LHCN-M2 (cell line): ENCODE measurements at places on chromosomes 3 and 15.

GRCh38 chr3:194354315-194354714 is 3.2 kb upstream of the CPN2 start:
- no peak for DNase-seq

GRCh38 chr15:94691169-94691568 is 459.8 kb downstream of the MCTP2 start:
- DNase-seq: no peak

DNA sequence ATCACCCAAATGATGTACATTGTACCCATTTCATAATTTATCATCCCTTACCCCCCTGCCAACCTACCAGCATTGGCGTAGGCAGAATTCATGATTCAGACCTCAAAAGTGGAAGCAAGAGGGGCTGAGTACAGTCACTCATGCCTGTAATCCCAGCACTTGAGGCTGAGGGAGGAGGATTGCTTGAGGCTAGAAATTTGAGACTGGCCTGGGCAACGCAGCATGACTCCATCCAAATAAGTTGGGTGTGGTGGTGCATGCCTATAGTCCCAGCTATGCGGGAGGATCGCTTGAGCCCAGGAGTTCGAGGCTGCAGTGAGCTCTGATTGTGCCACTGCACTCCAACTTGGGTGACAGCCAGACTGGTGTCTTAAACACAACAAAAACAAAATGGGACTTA is 10.4 kb downstream of the TTC14 start:
- no peak for DNase-seq

DNA sequence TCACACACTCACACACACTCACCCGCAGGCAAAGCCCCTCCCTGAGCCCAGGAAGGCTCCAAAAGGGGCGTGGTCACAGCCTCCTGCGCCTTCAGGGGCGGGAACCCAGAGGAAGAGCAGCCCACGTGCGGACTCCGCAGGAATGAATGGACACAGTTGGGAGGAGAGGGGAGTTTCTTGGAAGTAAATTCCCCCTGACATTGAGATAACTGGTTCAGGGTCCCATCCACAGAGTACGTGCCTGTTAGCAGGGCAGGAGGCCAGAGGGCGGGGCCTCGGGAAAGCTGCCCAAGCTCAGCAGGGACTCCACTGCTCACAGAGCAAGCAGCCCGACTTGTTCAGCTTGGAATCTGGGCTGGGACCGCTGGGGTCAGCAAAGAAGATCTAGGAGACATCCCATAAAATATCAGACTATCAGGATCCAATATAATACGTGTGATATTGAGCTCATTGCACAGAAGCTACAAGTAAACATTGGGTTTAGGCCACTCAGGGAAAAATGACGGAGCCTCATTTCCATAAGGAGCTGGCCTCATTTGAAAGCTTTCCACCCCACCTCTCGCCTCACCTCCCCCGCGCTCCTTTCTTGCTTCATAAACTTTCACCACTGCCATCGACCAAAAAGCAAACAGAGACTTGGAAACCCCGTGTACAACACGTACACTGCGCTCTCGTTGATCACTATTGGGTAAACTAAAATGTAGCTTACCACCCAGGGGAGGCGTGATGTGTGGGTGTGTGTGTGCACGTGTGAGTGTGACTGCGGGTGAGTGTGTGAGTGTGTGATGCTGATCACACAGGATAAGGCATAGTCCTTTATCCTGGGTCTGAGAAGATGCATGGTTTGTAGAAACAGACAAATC is 36.0 kb downstream of the TM2D3 start:
- peak; percentile 27 for DNase-seq

DNA sequence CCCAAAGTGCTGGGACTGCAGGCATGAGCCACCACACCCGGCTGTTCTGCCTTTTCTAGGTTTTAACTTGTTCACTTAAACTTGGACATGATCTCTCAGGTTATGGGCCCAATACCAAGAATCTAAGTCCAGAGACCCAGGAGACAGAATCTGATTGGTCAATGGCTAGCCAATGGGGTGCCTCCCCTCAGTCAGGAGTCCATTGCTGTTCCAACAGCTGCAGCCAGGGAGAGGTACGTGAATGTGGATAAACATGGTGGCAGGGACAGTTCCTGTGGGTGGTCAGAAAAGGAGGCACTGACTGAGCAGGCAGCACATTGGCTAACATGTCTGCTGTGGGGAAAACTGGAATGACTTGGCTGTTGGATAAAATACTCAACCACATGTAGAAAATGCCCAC is 140.3 kb downstream of the RPLP1 start:
- no peak for DNase-seq

- no peak for DNase-seq
These were observed 51.0 kb upstream of the SLCO2A1 start for GRCh38 chr3:134080761-134081160.

GRCh38 chr15:70560617-70561328 is 202.6 kb downstream of the UACA start:
- DNase-seq: no peak

GRCh38 chr3:46062679-46063078 is 35.4 kb upstream of the XCR1 start:
- no peak for DNase-seq

- DNase-seq: no peak
These were observed 2.7 kb downstream of the ZNF654 start for GRCh38 chr3:88061746-88062145.

DNA sequence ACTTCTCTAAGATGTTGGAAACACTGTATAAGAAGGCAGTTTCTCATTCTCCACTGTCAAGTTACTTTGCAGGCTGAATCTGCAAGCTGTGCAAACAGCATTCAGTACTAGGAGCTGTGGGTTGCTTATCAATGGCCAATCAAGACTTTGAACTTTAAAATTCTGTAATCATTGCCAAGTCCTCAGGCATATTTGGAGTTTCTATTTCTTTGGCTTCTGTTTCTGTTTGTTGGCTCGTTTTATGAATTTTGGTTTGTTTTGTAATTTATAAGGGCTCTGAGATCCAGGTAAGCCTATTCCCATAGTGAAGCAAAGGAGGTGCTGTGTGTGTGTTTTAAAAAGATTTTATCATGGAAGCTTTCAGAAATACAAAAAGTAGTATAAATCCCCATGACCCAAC is 32.1 kb downstream of the TLNRD1 start:
- no peak for DNase-seq
